Activated naive CD4-positive, alpha-beta T cell treated with anti-CD3 and anti-CD28 coated beads, Interleukin-2, amount 10 ng/mL, durations not matched to agents 7 days and 5 days (primary cell): ENCODE measurements at places on chromosomes 6 and 20.
A peak's percentile ranks its signal among the peaks of the same experiment; 100 is the strongest.

DNA sequence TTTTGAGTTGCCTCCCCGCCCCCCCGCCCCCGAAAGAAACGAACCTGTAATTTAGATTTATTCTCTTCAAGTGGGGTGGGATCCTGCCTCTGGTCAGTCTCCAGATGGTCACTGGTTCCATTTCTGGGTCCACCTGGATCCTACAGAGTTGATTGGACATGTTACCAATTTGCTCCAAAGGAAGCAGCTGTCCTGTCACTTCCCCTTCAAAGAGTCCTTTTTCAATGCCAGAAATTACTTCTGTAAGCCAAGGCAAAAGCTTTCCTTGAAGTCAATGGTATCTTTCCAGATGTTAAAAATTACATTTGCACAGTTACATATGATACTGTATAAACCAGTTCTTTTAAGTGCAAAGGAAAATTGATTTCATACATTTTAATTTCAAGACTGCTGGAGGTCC lies 12.0 kb upstream of the ANKRD60 start:
- no peak for DNase-seq

GRCh38 chr6:45617441-45617840 lies 239.7 kb upstream of the SUPT3H start:
- DNase-seq: no peak

- no peak for DNase-seq
Observed at GRCh38 chr6:148723484-148723883, 23.3 kb upstream of the UST start.

- peak; percentile 19 for DNase-seq
Observed at GRCh38 chr20:63703471-63703975, 4.3 kb downstream of the ARFRP1 start.

DNA sequence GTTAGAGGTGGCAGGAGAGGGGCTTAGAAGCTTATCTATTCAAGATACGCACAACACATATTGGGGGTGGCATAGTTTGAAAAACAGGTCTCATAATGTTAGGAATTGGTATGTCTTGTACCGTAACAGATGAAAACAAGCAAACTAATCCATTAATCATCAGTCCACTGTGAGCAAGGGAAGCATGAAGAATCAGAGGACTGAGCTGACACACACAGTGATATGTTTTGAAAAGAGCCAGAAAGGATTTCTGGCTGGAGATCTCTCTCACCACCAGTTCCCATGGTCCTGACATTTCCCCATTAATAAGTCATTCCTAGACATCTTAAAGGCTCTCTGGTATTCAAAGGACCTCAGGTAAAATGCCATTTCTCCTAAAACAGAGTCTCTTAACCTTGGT lies 158.8 kb upstream of the PHACTR1 start:
- DNase-seq: no peak

DNA sequence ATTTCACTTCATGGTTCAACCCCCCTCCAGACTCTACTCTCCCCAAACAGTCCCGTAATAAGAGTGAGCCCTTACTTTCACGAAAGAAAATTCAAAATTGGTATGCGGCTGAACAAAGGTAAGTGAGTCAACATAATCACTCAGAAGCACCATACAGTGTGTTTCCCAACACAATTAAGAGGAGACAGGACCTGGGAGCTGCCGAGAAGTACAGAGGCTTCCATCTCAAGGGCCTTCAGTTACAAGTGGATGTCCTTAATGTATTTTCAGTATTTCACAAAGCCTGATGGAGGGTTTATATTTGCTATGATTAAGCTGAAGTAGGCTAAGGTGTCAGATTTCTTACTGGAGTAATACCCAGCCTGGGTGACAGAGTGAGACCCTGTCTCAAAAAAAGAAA lies 51.1 kb downstream of the MYO6 start:
- DNase-seq: no peak

- DNase-seq: no peak
Observed at GRCh38 chr6:155543166-155543847, 87.7 kb upstream of the NOX3 start.

DNA sequence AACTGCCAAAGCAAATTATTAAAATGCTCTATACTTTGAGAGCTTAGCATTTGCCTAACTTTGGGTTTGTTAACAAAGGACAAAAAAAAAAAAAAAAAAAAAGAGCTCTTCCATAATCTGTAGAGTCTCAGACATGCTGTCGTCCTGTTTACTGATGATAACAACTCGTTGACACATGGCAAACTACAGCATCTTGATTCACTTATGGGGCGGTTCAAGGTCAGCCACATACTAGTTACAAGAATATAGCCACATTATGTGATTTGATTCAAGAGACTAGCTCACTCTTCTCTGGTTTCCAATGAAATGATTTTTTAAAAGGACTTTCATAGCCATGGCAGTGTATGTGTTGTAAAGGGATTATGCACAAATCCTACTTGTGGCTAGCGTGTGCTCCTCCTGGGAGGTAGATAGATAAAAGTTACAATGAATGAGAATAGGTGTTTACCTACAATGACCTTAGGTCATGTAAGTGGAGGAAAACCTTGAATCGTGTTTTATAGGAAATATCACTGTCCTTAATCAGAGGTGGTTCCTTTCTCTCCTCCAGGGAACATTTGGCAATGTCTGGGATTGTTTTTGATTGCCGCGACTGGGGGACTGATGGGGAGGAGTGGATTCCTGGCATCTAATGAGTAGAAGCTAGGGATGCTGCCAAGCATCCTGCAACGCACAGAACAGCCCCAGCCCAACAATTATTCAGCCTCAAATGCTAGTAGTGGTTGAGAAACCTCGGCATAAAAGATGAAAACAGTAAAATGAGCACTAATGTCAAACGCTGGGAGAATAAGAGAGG lies 969.2 kb upstream of the SLC35B3 start:
- no peak for DNase-seq

GRCh38 chr6:108841377-108841855 lies 6.8 kb upstream of the ARMC2 start:
- no peak for DNase-seq

DNA sequence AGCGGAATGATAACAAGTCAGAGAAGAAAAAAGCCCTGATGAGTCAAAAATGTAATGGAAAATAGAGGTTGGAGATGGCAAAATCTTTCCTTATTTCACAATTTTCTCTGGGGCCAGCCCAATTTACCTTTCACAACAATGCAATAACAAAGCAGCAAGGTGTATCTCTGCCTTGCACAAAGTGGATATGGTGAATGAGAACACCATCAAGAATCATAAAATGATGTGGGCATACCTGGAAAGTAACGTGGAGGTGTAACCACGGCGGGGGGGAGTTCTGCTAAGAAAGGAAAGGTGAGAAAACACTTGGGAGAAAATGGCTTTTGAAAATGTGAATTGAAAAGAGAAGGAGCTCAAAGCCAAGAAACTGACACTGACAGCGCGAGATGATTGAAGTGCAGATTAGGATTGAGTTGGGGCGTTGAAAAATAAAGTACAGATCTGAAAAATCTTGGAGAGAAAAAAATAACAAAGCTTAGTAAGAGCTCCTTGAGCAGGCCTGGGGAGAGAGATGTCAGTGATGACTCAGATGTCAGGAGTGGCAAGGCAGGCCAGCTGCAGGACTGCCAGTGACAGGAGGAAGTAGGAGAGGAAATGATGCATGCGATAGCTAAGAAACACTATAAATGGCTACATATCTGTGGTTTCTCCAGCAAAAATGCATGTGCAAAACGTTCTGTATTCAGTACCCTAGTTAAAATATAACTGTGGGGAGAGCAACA lies 26.2 kb downstream of the ARHGAP18 start:
- DNase-seq: peak; percentile 75

GRCh38 chr20:40493071-40493470 lies 196.0 kb downstream of the MAFB start:
- no peak for DNase-seq

GRCh38 chr6:107246249-107246971 lies 131.1 kb upstream of the BEND3 start:
- no peak for DNase-seq

- no peak for DNase-seq
Observed at GRCh38 chr6:33583591-33584155, 3.6 kb upstream of the BAK1 start.

GRCh38 chr6:91140449-91140848 lies 553.6 kb upstream of the MAP3K7 start:
- DNase-seq: no peak

DNA sequence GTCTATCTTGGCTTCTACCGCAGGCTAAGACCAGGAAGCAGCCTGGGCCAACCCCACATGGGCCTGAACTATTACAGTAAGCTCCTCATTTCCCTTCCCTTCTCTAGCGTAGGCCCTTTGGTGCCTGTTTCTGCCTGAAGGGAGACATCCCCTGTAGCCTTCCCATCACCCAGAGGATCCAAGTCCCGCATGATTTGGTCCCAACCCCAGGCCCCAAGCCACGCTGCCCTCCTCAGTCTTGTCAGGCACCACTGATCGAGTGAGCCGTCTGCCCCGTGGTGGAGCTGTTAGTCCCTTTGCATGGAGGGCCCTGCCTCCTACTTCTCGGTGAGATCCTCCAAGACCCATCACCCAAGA lies 46.4 kb downstream of the EBF4 start:
- no peak for DNase-seq

- no peak for DNase-seq
Observed at GRCh38 chr6:66307490-66307889, 600.5 kb upstream of the EYS start.

DNA sequence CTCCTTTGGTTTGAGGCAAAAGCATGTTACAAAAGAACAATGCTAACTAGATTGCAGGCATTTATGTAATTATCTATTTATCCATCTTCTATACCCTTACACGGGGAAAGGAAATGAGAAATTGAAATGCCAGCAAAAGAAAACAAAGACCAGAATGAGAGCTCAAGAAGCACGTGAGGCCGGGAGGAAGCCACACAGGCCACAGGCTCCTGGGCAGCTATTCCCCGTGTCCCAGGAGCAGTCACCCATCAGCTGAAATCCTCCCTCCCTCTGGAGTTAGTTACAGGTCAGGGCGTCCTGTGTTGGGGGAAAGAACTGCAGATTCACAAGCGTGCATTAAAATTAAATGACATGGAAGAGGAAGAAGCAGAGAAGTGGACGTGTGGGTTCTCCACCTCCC lies 64.7 kb upstream of the RPS6KA2 start:
- no peak for DNase-seq

- no peak for DNase-seq
Observed at GRCh38 chr6:2799936-2800527, 34.8 kb downstream of the WRNIP1 start.

DNA sequence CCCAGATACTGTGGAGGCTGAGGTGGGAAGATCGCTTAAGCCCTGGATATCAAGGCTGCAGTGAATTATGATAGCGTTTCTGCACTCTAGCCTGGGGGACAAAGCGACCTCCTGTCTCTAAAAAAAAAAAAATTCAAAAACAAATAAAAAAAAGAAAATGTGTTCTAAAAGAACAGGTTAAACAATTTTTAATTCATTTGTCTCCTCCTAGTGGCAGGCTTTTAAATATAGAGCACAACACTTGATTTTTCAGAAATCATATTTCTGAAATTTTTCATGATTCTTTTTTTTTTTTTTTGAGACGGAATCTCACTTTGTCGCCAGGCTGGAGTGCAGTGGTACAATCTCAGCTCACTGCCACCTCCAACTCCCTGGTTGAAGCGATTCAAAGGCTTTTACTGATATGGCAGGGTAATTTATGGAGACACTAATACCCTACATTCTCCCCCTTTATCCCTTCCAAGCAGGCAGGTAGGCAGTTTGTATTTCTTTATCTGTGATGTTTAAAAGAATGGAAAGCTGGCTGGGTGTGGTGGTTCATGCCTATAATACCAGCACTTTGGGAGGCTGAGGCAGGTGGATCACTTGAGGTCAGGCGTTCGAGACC lies 8.7 kb upstream of the GTF3C6 start:
- DNase-seq: no peak

- DNase-seq: no peak
Observed at GRCh38 chr20:36121981-36122930, 32.3 kb upstream of the EPB41L1 start.

DNA sequence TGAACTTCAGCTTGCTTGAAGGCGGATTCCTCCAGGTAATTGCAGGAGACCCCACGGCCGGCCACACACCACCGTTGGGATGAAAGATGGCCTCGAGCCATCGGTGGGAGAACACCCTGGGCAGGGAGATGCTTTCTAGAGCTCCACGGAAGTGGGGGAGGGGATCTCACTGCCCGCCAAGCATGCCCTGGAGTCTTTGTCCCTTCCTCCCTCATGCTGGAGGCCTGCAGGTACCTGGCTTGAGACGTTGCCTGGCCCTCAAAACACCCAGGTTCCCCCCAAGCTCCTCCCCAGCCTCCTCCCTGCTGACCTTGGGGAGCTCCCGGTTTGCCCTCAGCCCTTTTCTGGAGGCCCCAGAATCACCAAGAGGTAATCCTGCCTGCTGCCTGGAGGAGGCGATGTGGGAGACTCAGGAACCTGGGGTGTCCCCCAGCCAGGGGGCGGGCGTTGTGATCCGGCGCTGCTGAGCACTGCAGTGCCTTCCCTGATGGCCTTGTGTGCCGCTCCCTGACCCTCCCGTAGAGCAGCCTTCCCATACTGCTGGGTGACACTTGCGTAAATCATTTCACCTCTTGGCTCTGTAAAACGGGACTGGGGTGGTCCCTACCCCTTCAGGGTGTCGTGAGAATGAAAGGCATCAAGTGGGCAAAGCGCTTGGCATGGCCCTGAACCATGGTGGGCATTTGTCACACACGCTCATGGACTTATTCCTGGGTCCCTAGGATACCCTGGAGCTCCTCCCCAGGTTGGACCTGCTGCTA lies 91.4 kb downstream of the CEBPB start:
- DNase-seq: no peak

GRCh38 chr6:159766906-159767305 lies 5.1 kb downstream of the ACAT2 start:
- DNase-seq: no peak

- DNase-seq: no peak
Observed at GRCh38 chr6:164296411-164296810, 881.9 kb downstream of the QKI start.

DNA sequence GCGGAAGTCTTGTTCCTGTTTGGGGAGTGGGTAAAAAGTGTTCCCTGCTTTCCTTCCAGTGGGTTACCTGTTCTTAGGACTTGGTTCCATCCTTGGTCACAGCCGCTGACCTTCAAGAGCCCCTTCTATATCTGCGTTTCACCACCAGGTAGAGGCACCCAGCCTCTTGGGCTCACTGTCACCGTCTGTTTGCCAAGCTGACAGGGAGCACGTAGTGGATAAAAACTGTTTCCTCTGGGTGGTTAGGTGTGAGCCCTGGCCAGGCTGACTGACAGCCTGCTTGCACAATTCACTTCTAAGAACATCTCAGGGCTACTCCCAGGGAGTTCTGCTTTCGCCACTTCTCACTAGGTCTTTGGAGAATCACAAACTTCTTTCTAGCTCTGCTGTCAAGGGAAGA lies 1.8 kb upstream of the JPH2 start:
- no peak for DNase-seq

GRCh38 chr6:27901801-27902200 lies 10.4 kb downstream of the OR2B2 start:
- DNase-seq: no peak

GRCh38 chr20:64049060-64049877 lies at the start of gene SOX18:
Gene SOX18, minus strand, starts transcription at chr20:64049639. Its CDS starts 123 bp downstream, at chr20:64049516.
- peak; percentile 63 for DNase-seq

GRCh38 chr6:142343938-142344337 lies 42.1 kb downstream of the ADGRG6 start:
- no peak for DNase-seq
